ENCODE measurements at places on chromosomes 7 and 10.

DNA sequence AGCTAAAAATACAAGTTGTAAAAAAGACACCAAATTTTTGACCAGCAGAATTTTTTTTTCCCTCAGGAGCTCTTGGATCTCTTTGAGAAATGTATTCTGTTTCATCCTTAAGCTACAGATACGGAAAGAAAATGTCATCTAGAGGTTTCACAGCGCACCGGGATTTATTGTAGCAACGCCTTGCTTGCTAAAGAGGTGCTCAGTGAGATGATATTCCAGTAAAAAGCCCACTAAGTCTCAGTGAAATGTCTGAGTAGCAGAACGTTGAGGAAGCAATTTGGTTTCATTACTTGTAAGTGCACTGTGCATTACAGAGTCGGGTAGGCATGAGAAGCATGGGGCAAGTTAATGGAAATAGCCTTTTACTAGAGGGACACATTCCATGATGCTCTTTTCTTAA is 62.5 kb downstream of the GLRX3 start:
- no peak for DNase-seq

DNA sequence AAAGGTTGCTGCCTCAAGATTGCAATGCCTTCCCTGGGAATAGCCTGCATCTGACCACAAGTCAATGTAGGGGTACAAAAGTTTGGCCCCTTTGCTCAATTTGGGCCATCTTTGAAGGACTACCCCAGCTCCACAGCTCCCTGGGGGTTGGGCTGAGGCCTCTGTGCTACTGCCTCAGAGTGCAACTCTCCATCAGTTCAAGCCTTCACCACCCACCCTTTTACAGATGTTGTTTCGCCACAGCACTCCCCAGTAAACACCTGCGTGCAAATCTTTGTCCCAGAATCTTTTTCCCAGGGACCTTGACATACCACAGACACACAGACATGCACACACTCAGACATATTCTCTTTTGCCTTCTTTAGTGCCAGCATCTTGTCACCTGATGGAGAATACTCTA is 66.0 kb upstream of the ANKRD1 start:
- no peak for DNase-seq

GRCh38 chr10:36171556-36171952 is 529.5 kb upstream of the FZD8 start:
- no peak for DNase-seq

DNA sequence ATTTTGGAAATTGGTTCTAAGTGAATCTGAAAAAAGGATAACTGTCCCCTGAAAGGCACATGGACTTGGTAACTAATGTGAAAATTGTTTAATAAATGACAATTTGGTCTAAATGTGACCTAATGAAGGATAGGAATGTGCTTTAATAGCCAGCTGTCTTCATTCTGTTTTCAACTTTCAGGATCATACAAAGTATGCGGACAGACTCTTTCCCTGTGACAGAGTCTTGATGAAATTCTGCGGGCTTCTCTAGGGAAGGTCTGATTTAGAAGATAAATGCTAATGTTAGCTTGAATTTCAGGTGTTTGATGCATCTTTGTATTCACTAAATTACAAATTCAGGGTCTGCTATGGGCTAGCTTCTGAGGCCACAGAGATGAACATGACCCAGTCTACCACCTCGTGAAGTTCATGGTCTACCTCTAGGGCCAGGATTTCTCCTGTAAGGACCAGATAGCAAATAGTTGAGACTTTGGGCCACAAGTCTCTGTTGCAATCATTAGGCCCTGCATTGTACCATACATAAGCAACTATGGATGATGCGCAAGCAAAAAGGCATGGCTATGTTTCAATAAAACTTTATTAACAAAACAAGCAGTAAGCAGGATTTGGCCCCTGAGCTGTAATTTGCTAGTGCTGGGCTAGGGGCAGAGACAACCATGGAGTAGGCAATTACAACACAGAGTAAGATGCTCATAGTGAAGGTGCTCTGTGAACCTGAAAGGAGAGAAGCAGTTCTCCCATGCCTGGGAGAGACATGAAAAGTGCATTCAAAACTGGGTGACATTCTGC is 368.6 kb downstream of the INHBA start:
- no peak for DNase-seq

DNA sequence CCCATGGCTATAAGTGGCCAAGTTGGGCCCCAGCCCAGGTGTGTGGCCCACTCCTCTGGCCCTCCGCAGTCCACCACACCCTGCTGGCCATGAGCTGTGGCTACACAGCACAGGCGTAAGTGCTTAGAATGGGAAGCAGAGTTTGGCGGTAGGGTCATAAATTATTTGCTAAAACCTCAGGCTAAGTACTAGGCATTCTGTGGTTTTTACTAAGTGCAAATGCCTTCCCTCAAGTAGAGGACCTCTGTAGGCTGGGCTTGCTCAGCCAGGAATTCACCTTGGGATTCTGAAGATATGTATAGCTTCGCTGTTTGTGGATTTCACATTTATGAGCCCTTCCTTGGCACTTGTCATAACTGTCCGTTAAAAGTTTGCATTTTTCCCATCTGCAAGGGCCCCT is 44.8 kb upstream of the LOXL4 start:
- DNase-seq = no peak

- no peak for DNase-seq
These were observed 21.6 kb upstream of the MET start for GRCh38 chr7:116650436-116650835.

DNA sequence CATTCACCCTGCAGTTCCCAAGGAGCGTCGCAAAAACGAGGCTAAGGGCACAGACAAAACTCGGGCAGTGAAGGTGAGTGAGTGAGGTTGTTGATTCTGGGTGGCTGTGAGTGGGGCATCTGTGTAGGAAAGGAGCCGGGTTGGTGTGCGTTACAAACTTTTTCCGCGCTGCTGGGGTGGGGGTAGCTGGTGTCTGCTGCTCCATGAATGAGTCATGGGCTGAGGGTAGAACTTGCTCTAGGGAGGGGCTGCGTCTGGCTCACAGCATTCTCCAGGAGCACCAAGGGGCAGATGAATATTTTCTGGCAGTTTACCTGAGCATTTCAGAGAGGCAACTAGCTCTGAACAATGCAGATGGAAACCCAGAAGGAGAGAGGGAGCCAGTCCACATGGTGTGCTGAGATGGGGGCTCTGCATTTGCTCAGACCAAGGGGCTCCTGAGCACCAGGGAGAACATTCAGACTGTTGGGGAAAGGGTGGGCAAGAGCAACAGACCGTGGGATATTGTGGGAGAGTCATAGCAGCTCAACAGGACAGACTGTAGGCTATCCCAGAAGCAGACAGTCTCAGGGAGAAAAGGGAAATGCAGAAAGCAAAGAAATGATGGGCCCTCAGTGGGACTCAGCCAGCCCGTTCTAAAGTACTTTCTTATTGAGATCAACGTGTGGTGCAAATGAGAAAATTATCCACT is 18.8 kb downstream of the NOBOX start:
- no peak for DNase-seq

DNA sequence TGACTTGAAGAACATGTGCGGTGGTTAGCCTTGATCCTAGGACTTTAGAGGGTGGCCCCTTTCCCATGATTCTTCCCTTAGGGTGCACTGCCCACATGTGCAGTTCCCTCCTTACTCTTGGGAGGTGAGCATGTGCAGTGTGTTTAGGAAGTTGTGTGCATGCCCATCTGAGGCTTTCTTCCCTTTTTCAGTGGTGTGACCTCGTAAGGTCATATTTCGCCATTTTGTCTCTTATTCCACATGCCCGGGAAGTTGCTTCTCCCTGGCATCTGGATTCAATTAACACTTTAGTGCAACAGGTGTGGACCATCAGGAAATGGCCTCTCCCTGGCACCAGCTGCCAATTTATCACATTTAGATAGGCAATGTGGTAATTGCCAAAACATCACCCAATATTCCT is 380.6 kb upstream of the VSTM2A start:
- DNase-seq = no peak

GRCh38 chr10:121393522-121393921 is 204.7 kb downstream of the FGFR2 start:
- DNase-seq = no peak

DNA sequence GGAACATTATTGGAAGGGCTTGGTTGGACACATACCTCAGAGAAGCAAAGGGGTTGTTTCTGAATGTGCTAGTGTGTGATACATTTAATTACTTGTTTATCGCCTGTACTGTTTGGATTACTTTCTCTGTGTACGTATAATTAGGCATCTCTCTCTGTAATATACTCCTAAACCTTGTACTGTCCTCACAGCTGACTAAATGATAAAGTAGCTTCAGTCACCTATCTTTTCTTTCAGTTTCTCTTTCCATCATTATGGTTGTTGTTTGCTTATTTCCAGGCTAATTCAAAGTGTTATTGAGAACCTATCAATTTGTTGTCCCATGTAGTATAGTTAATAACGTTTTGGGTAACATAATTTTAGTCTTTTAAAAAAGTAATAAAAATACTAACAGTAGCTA is 34.0 kb downstream of the MXI1 start:
- no peak for DNase-seq

All from suppressor macrophage (primary cell).